ENCODE measurements at places on chromosomes 16 and 17.

GRCh38 chr16:12771341-12771798 lies 32.3 kb downstream of the CPPED1 start:
- no peak for DNase-seq

DNA sequence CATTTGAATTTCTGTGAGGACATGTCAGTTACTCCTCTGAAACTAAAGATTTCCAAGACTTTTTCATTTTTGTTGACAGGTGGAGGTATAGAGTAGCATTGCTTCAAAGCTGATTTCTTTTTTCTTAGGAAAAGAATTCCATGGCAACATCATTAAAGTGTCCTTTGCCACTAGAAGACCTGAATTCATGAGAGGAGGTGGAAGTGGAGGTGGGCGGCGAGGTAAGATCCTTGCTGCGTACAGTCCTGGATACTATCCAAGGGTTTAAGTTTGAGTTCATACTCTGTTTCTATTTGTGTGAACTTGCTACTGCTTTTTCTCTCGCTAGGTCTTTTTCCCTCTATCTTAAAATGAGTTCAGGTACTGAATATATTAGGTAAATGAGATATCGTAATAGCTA lies 26.5 kb downstream of the HEATR9 start:
- no peak for DNase-seq

DNA sequence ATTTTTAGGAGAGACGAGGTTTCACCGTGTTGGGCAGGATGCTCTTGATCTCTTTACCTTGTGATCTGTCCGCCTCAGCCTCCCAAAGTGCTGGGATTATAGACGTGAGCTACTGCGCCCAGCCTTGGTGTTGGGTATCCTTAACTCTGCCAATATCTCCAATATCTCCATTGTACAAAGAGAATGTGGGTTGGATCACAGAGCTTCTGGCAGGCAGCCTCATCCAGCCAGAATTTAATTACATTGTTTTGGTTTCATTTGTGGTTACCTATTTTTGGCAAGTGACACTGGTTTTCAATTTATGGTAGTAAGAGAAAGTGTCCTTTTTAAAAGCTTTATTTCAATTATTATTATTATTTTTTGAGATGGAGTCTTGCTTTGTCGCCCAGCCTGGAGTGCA lies 14.0 kb upstream of the RFWD3 start:
- no peak for DNase-seq

- peak; percentile 74 for DNase-seq
These were observed 2.0 kb upstream of the CD300H start for GRCh38 chr17:74569020-74570003.

GRCh38 chr17:15894258-15894657 lies 50.7 kb upstream of the ADORA2B start:
- DNase-seq: no peak

DNA sequence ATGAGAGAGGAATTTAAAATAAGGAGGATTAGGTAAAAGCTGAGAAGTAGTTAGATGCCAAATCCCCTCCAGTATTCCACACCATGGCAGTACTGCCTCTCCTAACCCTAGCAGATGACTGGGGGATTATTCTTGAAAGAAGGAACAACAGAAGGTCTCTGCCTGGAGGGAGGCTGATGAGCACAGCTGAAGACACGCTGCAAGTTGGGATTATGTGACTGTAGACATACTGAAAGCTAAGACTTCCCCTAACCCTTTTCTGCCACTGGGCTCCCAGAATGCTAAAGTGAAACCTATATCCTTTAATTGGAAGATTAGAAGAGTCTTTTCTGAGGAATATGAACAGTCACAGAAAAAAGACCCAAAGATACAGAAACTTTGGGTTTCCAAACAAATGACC lies 27.7 kb upstream of the SLC46A1 start:
- DNase-seq: no peak

- no peak for DNase-seq
These were observed 289.8 kb downstream of the CEP112 start for GRCh38 chr17:65902155-65902554.

DNA sequence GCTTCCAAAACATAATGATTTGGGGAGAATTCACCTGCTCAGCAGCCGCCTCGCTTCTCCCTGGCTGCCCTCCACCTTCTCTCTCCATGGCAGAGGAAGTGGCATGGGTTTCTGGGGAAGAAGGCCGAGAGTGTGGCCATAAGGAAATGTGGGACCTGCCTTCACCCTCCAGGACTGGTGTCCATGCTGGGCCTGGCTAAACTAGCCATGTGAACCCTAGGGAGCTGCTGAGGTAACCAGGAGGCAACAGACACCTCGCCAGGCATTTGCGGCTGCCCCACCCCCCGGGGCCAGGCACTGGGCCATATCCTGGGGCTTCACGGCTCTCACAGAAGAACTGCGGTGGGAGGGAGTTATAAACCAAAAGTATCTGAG lies 9.9 kb upstream of the CMTM4 start:
- no peak for DNase-seq

GRCh38 chr16:81786868-81787267 lies 7.8 kb downstream of the PLCG2 start:
- no peak for DNase-seq

- DNase-seq: no peak
These were observed 15.0 kb downstream of the CA10 start for GRCh38 chr17:52143542-52143941.

GRCh38 chr16:9441012-9441411 lies 349.6 kb downstream of the HAPSTR1 start:
- no peak for DNase-seq

DNA sequence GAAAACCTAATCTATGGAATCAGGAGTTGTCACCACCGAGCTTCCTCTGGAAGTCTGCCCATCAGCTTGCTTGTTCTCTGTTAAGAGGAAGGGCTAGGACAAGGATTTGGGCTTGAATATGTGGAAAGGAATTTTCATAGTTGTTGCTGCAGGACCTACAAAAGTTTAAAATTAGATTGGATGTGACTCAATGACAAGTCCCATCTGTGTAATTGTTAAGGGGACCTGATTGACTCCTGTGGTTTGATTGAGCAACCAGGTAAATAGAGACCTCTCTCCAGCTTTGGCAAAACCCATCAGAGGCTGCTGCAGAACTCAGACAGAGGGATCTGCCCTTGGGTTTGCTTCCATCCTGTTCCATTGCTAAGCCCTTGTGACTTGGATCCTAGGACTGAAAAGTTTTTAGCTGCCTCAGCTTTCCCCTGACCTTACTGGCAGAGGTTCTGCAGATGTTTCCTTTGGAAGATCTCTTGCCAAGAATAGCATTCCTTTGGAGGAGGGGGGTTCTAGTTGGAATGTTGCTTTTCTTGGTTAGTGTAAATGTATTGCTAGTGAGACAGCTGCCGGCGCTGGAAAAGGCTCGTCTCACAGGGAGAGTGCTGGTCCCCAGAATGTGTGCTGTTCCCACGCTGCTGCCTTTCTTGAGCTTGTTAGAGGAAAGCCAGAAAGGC lies 50.0 kb downstream of the SF3B3 start:
- DNase-seq: peak; percentile 47

DNA sequence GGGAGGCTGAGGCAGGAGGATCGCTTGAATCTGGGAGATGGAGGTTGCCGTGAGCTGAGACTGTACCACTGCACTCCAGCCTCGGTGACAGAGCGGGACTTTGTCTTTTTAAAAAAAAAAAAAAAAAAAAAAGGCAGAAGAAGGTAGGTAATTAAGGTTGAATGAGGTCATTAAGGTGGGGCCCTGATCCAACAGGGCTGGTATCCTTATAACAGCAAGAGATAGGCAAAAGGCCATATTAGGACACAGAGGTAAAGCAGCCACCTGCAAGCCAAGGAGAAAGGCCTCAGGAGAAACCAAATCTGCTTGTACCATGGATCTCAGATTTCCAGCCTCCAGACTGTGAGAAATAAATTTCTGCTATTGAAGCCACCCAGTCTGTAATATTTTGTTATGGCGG lies 60.3 kb downstream of the SPAG9 start:
- DNase-seq: no peak

- no peak for DNase-seq
These were observed 15.9 kb downstream of the TBX2 start for GRCh38 chr17:61415374-61416210.

- DNase-seq: no peak
These were observed 37.8 kb downstream of the LITAFD start for GRCh38 chr16:8919934-8920462.

- DNase-seq: no peak
These were observed 944.0 kb downstream of the KCNJ2 start for GRCh38 chr17:71113347-71113746.

- no peak for DNase-seq
These were observed 23.3 kb downstream of the PHF12 start for GRCh38 chr17:28928061-28928460.

Measured in left cardiac atrium (tissue), 4 donors.